Effector memory CD8-positive, alpha-beta T cell (primary cell): ENCODE measurements at places on chromosomes 5 and 9.

DNA sequence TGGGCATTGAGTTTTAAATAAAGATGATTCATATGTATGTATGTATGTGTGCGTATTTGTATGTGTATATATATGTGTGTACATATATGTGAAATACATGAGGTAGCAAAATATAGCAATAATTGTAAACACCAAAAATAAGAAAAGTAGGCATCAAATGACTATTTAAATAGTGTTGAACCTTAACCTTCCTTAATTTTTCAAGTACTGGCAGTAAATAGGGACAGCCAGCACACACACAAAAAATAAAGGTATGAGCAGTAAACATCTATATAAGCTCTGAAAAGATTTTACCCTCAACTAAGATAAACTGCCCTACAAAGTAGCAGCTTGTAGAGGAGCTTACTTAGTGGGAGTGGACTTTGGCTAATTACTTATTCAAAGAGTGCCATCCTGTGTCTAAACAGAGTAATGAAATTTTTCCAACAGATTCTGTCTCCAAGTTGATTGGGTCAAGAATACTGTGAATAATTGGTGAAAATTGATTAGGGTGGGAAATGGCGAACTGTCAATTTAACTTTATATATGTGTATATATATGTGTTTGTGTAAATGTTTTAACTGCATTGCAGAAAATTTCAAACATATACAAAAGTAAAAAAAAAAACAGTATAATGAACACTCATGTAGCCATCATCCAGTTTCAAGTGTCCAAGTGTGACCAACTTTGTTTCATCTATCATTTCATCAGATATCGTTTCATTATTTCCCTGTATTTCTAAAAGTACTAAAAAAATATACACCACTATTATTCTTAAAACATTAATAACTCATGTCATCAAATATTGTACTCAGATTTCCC, 2.0 kb upstream of the ADAMTS6 start:
- H3K36me3 ChIP-seq = peaks cover 4% of the 10 kb centered on the region
- H3K4me1 ChIP-seq = peaks cover 11% of the 10 kb centered on the region
- no peak for DNase-seq
- H3K27me3 ChIP-seq = no peaks in the 10 kb centered on the region

DNA sequence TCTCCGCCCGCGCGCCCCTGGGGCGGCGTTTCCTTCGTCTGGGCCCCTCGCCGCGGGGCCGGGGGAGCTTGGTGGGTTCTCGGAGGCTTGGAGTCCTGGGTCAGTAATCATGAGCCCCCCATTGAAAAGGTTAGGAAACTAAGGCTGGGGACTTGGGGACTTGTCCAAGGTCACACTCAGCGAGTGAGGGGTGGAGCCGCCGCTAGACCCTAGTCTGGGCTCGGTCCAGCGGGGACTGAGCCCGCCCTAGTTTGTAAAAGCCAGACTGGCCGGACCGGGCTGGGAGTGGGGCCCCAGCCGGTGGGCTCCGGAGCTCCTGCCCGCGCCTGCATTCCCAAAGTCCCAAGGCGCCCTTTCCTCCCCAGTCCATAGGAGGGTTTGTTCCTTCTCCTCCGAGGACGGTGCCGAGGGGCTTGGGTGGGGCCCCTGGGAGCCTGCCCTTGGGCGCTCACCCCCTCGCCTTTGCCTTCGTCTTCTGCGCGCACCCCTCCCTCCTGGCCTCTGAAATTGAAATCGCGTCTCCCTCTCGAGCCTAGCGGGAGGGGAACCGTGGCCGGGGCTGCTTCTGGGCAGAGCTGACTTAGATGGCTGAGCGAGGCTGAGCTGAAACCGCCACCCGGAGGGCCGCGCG, 995 bp downstream of the OLFM1 start:
- peaks cover 4% of the 10 kb centered on the region for H3K4me1 ChIP-seq
- no peak overlapping the region for H3K4me3 ChIP-seq
- H3K36me3 ChIP-seq = no peaks in the 10 kb centered on the region
- no peak for DNase-seq
- H3K27me3 ChIP-seq = peaks cover 41% of the 10 kb centered on the region
- no peak overlapping the region for H3K27ac ChIP-seq

- no peaks in the 10 kb centered on the region for H3K4me1 ChIP-seq
- peaks cover 41% of the 10 kb centered on the region for H3K27me3 ChIP-seq
- DNase-seq = no peak
- H3K27ac ChIP-seq = no peak overlapping the region
- H3K4me3 ChIP-seq = no peak overlapping the region
- H3K36me3 ChIP-seq = no peaks in the 10 kb centered on the region
These were observed 181.6 kb upstream of the TLE4 start for GRCh38 chr9:79390077-79390698.

- no peaks in the 10 kb centered on the region for H3K36me3 ChIP-seq
- H3K4me3 ChIP-seq = no peak overlapping the region
- DNase-seq = no peak
- H3K4me1 ChIP-seq = no peaks in the 10 kb centered on the region
- H3K27me3 ChIP-seq = peaks cover 95% of the 10 kb centered on the region
These were observed 892 bp upstream of the TNC start for GRCh38 chr9:115118879-115119218.

DNA sequence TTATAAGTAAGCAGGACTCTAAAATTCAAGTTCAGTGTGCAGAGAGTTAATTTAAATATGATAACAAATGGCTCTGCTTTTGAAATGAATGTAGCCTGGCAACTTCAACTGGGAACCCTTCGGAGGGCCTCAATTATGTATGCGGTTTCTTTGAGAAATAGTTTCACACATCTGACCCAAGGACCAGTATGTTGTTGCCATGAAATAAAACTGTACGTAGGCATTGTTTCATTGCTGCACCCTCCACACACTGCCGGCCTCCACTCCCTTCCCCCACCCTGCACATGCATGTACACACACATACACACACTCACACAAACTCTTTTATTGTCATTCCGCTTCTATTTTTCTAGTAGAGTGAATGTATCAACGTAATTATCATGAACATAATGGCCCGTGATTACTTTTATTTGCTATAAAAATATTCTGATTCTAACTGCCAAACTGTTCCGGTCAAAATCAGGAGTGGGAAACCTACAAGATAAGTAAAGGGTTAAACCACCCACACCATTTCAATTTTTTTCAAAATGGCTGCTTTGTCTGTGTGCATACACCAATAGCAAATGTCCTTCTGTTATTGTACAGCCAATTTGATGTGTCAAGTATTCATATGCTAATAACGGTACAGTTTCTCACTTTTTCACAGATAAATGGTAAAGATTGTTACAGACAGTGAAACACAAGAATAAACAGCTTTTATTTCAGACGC, 215.5 kb upstream of the TMEM161B start:
- DNase-seq = no peak
- H3K27me3 ChIP-seq = peaks cover 10% of the 10 kb centered on the region
- H3K36me3 ChIP-seq = no peaks in the 10 kb centered on the region
- no peaks in the 10 kb centered on the region for H3K4me1 ChIP-seq
- H3K27ac ChIP-seq = no peak overlapping the region

- no peak overlapping the region for H3K27ac ChIP-seq
- H3K4me3 ChIP-seq = no peak overlapping the region
- no peaks in the 10 kb centered on the region for H3K36me3 ChIP-seq
- no peak for DNase-seq
- no peaks in the 10 kb centered on the region for H3K4me1 ChIP-seq
These were observed 69.3 kb downstream of the OLFM1 start for GRCh38 chr9:135156525-135157510.

DNA sequence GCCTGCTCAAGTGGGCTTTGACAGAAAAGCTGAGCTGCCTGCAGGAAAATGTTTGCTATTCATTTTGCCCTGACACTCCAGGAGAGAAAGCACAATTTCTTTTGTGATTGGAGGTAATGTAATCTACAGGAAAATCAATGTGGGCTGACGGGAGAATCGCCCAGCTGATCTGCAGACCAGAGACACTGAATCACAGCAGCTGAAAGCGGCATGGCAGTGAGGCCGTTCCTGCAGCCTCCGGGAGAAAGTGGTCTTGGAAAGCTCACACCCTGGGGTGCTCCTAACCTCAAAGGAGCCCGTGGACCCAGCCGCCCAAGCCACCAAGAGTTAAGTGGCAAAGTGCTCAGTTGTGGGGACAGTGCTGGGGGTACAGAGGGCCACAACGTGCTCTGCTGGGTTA, 593.6 kb downstream of the BNC2 start:
- H3K4me1 ChIP-seq = no peaks in the 10 kb centered on the region
- no peak overlapping the region for H3K27ac ChIP-seq
- H3K4me3 ChIP-seq = no peak overlapping the region
- H3K36me3 ChIP-seq = no peaks in the 10 kb centered on the region
- H3K27me3 ChIP-seq = no peaks in the 10 kb centered on the region

DNA sequence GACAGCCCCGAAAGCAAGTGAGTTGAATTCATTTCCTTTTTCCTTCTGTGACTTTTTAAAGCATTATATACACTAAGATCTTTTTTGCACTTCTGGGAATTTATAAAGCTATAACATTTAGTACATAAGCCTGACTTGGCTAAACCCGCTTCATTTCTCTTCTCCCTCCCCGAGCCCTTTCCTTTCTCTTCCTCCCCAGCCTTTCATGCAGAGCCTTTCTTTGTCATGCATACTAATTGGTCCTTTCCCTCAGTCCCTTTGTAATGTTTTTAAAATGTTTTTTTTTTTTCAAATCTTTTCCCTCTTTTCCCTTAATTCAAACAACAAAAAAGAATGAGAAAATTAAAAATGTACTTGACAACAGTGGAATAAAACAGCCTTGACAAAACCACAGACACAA, 246.4 kb downstream of the PSAT1 start:
- H3K4me3 ChIP-seq = no peak overlapping the region
- H3K27me3 ChIP-seq = no peaks in the 10 kb centered on the region
- H3K27ac ChIP-seq = no peak overlapping the region
- DNase-seq = no peak

- H3K4me1 ChIP-seq = no peaks in the 10 kb centered on the region
- H3K27ac ChIP-seq = no peak overlapping the region
- no peak for DNase-seq
- H3K4me3 ChIP-seq = no peak overlapping the region
- no peaks in the 10 kb centered on the region for H3K36me3 ChIP-seq
These were observed 79.0 kb downstream of the MRPS30 start for GRCh38 chr5:44887722-44888121.

DNA sequence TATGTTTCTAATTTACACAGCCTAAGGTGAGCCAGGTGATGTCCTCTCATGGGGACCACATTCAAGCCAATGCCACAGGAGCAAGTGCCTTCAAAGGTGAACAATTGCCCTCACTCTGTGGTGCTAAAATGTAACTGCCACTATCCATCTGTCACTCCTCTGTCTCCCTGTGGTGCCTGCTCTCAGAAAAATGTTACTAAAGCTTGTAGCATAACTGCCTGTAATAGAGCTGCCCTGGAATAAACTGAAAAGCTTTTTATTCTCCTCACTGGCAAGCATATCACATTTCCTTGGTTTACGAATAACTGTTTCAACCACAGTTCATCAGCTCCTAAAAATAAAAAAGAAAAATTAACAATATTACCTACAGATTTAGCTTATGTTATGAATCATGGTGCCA, 142.4 kb downstream of the ST8SIA4 start:
- H3K27me3 ChIP-seq = peaks cover 6% of the 10 kb centered on the region
- H3K27ac ChIP-seq = no peak overlapping the region
- no peak for DNase-seq
- no peaks in the 10 kb centered on the region for H3K36me3 ChIP-seq
- no peak overlapping the region for H3K4me3 ChIP-seq

GRCh38 chr9:98477884-98478283, 222.4 kb upstream of the TBC1D2 start:
- H3K36me3 ChIP-seq = no peaks in the 10 kb centered on the region
- peaks cover 18% of the 10 kb centered on the region for H3K27me3 ChIP-seq
- DNase-seq = no peak
- H3K27ac ChIP-seq = no peak overlapping the region
- H3K4me3 ChIP-seq = no peak overlapping the region

DNA sequence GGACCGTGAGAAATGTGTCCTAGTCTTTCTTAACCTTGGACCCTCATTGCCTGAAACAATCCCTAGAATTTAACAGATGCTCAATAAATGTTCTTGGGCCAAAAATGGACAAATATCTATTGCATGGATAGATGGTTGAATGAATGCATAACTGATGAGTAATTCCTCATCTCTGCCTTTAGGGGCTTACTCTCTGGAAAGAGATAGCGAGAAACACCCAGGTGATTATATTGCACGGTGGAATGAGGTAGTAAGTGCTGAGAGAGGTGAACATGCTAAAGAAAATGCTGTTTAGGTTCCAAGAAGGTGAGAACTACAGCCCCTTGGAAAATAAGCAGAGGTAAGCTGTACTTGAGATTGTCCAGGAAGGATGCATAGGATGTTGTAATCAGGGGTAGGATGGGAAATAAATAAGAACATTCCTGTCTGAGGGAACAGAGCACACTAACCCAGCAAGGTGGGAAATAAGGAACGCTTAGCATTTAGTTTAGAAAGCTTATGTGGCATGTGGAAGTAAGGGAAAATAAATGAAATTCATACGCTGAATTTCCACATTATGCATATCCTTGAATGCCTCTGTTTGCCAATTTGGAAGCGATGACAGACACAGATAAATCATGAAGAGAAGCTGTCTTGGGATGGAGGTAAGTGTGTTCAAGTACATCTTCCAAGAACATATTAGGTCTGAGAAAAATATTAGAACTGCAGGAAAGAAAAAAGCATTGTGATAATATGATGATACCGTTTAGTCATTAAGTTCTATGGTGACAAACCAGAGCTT, 426.6 kb downstream of the ARHGEF28 start:
- H3K27me3 ChIP-seq = peaks cover 15% of the 10 kb centered on the region
- no peaks in the 10 kb centered on the region for H3K36me3 ChIP-seq

GRCh38 chr5:177510567-177511053, 984 bp upstream of the DOK3 start:
- no peak overlapping the region for H3K27ac ChIP-seq
- H3K4me3 ChIP-seq = no peak overlapping the region
- H3K36me3 ChIP-seq = peaks cover 28% of the 10 kb centered on the region
- H3K27me3 ChIP-seq = no peaks in the 10 kb centered on the region
- peaks cover 15% of the 10 kb centered on the region for H3K4me1 ChIP-seq

DNA sequence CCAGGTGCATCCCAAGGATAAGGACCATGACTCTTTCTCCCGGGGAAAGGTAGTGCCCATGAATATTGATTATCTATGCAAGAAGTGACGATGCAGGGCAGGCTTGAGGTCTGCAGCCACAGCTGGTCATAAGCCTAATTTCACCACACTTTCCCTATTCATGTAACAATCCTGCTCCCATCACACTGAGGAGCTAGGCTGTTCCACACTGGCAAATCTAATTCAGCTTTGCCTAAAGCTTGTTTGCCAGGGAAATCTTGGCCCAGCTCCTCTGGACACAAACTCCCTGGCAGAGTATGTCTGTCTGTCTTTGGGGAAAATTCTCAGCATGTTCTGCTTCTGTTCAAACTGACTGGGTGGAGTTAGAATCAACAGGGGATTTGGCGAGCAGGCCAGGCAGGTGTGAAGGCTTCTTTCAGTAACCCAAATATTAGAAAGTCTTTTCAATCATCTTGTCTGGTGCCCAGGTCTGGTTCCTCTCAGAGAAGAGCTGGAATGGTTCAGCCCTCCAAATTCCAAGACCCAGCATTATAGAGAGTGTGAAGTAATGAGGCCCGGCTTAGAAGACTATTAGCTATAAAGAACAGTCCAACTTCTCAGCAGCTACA, 88.5 kb upstream of the SPDL1 start:
- H3K4me3 ChIP-seq = no peak overlapping the region
- H3K27me3 ChIP-seq = peaks cover 28% of the 10 kb centered on the region
- no peaks in the 10 kb centered on the region for H3K36me3 ChIP-seq
- H3K4me1 ChIP-seq = no peaks in the 10 kb centered on the region
- no peak overlapping the region for H3K27ac ChIP-seq
- DNase-seq = no peak
